ENCODE measurements at places on chromosomes 11 and 22. TPM values are rescaled to one million over a fixed set of nuclear protein-coding genes. Genes with fewer than 3 reads are reported as not detected.

Gene CRYBB2
- polyA plus RNA-seq: not detected

Gene CCND1
- 72.4 TPM for polyA plus RNA-seq

Gene OR8A1
- polyA plus RNA-seq: 0.25 TPM

Gene SCN2B
- 4.4 TPM for polyA plus RNA-seq

Gene SYT12
- 0.10 TPM for polyA plus RNA-seq

DNA sequence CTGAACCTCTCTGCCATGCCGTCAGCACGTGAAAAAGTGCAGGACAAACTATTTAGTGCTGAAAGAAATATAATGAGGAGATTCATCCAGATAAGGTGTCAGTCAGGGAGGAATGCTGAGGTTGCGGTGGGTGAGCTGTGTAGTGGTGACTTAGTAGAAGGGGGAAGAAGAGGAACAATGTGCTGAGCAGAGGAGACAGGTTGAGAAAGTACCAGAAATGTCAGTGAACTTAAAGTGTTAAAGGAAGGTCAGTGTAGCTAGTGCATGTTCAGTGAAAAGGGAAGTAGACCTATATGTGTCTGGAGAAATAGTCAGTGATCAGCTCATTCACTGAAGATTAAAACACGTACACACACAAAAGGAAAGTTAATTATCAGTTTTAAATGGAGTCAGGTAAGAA lies 237.6 kb upstream of the CCDC179 start:
- DNase-seq: no peak

GRCh38 chr22:50118129-50118528 lies 28.3 kb downstream of the MOV10L1 start:
- no peak for DNase-seq

DNA sequence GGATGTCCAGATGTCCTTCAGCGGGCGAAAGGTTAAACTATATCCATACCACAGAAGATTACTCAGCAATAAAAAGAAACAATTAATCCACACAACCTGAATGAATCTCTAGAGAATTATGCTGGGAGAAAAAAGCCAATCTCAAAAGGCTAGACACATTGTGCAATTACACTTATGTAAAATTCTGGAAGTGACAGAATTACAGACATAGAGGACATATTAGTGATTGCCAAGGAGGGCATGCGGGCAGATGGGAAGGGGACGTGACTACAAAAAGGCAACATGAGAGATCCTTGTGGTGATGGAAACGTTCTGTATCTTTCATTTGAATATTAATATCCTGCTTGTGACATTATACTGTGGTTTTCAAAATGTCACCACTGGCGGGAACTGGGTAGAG lies 103.5 kb upstream of the BMAL1 start:
- DNase-seq: no peak

DNA sequence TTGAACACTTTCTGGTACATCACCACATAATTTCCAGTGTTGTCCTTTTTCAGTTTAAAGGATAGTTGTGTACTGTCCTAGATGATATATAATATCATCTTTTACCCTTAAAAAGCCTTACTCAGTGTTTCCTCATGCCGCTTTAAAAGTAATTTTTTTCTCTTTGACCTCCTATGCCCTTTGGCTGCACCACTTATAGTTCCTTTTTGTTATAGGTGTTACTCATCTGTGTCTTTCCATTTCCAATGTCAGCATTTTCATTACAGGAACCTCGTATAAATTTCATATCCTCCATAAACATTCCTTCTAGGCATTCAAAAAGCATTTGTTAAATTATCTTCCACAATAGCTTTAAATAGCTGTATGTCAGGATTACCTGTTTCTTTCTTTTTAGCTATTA lies 40.8 kb downstream of the USP47 start:
- no peak for DNase-seq

DNA sequence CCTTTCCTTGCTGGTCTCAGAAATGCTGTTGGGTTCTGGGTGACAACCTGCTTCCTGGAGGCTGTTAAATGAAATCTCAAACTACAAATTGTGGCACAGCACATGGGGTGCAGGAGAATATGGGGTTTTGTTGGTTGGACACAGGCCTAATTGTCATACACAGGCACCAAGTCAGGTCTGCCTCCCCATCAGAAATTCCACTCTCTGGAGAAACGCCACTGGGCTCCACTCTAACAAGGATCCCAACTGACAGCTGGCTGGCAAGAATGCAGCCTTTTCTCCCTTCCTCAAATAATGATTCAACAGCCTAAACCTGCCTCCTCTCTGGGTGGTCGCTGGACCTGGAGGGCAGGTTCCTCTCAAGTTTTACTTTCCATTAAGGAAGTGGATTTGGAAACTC lies 177.8 kb upstream of the NARS2 start:
- DNase-seq: no peak

DNA sequence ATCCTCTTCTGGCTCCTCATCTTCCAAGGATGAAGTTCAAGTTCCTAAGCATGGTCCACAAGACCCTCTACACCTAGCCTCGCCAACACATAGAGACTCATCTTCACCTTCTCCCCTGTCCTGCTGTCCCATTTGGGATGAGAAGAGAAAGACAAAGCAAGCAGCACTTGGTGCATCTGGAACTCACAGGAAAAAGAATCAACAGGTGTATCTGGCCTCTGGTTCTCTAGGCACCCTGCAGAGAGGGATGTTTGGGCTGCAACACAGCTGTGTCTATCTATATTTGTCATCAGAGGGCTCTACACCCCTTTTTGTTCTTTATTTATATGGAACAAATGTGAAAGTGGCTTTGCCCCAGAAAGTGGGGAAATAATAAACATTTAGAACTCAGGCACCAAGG lies 82.1 kb upstream of the GALNT18 start:
- DNase-seq: no peak

GRCh38 chr22:43897751-43898261 lies 6.0 kb upstream of the PNPLA5 start:
- no peak for DNase-seq

DNA sequence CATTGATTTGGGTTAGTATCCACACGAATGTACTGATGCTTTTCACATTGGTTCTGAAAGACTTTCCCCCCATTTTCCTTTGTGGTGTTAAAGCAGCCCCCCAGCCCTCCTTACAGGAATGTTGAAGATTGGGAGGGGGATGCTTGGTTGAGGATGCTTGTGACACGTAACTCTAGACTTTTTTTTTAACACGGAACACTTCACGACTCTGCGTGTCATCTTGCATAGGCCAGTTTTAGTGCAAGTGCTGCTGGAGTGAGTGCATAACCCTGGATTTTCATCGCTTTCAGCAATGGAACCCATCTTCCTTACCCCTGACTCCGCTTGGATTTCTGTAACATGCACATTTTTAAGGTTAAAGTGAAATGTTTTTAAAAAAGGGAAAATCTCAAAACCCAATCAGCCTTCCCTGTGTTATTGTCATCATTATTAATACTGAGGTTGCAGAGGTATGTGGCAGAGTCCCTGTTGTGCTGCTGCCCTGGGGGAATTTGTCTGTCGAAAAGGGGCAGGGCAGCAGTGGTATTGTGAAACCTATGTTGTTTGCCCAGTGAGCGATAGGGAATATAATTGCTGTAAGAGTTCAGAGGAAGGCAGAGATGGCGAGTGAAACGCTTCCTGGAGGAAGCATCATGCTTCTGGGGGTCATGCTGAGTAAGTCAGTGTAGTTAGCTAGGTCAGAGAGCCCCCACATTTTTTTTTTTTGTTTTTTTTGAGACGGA lies 12.1 kb downstream of the CECR2 start:
- no peak for DNase-seq

DNA sequence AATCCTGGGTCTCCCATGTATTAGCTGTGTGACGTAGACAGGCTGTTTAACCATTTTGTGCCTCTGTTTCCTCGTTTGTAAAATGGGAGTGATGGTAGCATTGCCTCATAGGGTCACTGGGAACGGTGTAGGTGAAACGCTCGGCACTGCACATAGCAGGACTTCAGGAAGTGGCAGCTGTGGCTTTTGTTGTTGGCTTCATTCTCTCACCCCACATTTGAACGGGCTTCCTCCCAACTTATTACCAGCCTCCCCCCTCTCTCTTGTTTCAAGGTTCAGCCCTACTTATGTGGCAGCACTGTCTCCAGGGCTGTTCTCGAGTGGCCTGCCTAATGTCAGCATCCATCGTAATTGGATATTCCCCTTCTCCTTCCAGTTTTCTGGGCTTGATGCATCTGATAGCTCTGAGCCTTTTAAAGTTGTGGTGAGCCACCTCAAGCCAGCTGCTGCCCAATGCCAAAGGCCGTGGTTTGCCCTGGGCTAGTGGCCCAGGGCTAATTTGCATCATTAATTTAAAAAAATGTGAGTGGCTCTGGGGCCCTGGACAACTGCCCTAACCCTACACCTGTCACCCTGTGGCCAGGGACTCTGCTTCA lies 217.8 kb upstream of the TBCEL start:
- DNase-seq: no peak

DNA sequence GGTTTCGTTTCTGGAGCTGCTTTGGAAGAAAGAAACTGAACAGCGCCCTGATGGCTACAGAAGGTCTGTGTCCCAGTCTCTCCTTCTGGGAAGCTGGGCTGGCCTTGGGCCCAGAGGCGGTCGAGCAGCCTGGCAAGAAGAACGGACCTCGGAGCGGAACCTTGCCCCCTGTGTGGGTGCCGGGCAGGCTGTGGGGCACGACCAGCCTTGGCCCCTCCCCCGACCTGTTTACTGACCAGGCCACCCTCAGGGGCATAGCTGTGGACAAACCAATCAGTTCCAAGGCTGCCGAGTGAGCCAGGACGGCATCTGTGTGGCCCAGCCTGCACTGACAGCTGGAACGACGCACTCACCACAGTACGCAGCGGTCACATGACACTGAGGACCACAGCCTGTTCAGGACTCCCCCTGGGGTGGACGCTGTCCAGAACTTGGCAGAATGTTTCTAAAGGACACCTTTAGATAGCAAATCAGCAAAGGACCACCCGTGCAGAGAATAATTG lies 7.2 kb downstream of the PIM3 start:
- no peak for DNase-seq

Measured in forelimb muscle (tissue), 1 donor.